ENCODE measurements at places on chromosomes 11 and 22.

DNA sequence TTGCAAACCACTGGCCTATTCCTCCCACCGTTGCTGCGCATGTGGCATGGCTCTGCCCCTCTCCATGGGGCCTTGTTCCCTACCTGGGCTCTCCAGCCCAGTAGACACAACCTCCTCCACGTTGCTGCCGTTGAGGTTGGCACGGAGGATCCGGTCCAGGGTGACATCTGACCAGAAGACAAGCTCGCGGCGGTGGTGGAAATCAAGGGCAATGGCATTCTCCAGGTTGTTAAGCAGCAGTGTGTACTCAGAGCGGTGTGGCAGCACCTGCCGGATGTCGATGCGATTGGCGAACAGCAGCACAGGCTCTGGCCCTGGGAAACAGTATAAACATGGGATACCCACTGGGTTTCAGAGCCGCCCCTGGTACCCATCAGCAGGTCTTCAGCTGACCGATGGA is 23.8 kb downstream of the LRP4 start:
- DNase-seq = no peak

DNA sequence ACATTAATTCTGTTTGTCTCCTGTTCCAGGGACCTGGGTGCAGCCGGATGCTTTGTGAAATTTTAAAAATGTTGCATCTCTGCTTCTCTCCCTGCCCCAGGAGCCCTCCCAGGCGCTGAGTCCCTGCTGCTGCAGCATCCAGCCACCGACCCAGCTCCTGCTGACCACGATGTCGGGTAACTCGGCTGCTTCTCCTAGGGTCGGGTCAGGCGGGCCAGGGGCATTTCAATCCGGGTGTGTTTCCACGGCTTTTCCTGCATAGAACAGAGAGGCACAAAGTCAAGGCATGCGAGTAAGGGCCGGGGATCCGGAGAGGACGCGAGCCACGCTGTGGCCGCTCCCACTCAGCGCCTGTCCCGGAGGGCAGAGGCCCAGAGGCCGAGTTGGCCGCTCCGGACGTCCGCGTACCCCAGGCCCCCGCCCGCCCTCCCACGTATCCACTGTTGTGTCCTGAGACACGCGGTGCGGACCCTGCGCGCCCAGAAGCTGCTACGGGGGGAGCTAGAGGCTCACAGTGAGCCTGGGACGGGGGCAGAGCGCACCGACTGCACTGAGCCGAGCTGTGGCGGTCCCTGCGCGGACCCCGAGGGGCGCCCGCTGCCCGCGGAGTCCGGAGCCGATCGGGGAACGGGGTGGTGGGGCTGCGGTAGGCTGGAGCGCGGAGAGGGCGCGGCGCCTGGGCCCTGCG is at the start of gene POU2AF3:
Gene POU2AF3 (plus strand): TSS at position 134 of the 688 bp plus-strand sequence. CDS start 36 bp downstream, at position 170.
- DNase-seq = no peak

DNA sequence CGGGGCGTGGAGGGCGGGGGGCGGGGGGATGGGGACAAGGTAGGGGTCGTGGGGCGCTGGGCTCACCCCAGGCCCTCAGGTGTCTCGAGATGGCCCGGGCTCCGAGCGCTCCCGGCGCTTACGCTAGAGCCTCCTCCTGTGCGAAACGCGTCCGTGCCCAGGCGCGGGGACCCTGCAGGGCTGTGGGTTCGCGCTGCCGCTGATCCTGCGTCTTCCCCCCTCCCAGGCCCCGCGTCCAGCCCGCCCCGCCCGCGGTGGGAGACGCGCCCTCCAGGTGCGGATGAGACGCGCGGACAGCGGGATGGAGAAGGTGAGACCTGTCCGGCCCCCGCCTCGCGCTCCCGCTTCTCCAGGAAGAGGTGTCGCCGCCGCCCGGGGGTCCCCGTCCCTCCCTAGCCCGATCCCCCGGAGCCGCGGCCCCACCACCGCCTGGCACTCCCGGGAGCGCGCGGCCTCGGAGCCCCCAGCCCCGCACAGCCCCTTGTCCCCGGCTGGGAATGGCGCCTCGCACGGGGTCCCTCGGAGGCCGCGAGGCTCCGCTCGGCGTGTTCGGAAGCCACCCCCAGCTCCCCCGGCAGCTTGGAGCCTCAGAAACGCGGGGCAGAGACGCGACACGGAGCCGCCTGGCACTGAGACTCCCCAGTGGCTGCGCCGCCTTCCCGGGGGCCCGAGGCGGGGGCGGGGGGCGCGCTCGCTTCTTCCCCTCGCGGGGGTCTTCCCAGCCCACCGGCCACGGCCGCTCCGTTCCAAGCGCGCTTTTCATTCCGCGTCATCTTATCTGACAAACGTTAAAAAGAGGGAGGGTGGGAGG is 27.6 kb upstream of the TOLLIP start:
- no peak for DNase-seq

GRCh38 chr11:830295-831117 is 2.2 kb upstream of the CD151 start:
- DNase-seq = no peak

DNA sequence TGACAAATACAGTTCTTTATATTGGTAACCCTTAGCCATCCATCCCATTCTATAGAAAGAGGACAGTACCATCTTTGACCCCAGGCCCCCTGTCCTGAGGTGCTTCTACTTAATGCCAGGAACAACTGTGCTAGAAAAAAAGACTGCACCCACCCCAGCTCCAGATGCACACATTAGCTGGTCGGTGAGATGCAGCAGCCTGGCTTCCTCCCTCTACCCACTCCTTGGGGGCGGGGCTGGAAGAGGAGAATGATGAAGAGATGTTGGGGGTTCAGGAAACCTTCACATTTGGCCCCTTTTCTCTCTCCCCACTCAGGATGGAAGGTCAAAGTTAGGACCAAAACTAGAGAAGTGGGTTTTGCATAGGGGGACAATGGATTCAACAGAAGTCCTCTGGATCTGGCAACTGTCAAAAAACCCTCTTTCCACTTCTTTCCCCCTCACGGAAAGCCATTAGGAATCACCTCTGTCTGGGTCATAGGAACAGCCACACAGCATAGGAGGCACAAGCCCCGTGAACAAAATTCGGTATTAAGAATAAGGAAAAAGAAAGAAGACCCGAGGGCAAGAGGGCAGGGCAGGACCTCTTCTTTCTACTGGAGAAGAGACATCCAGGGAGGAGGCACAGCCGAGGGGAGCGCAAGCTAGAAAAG is 755 bp downstream of the NRIP3 start:
- no peak for DNase-seq

- DNase-seq = no peak
Measured at GRCh38 chr11:131025020-131025419, 108.7 kb upstream of the SNX19 start.

GRCh38 chr11:15775015-15775541 is 581.3 kb downstream of the SOX6 start:
- no peak for DNase-seq

GRCh38 chr22:19868333-19868732 is 13.7 kb upstream of the GNB1L start:
- DNase-seq = no peak

DNA sequence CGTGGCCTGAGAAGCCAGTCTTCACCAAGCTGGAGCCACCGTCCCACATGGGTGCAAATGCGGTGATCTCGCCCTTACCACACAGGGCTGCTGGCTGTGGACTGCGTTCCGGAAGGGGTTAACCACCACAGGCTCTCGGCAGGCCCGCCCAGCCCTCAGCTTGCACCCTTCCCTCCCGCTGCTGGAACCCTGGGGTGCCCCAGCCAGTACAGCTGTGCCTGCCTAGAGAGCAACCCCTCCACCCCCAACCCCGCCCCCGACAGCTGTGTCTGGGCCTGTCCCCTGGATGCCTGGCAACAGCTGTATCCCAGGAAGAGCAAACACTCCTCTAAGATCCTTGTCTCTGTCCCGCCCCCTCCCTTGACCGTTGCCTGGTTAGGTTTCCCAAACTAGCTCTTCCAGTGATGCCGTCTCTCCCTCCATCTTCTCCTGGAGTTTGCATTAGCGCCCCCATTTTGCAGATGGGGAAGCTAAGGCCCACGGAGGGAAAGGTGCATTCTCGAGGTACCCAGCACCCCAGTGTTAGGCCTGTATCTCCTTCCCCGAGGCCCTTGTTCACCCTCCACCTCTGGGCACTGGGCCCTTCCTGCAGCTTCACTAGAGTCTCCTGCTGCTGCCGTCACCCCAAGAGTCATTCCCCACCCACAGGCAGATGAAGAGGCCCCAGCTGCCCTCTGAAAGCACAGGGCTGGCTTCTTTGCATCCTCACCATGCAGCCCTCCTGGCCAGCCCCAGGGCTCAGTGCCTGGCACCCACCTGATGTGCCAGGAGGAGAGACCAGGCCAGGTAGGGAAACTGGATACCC is 12.6 kb upstream of the COX8A start:
- no peak for DNase-seq

DNA sequence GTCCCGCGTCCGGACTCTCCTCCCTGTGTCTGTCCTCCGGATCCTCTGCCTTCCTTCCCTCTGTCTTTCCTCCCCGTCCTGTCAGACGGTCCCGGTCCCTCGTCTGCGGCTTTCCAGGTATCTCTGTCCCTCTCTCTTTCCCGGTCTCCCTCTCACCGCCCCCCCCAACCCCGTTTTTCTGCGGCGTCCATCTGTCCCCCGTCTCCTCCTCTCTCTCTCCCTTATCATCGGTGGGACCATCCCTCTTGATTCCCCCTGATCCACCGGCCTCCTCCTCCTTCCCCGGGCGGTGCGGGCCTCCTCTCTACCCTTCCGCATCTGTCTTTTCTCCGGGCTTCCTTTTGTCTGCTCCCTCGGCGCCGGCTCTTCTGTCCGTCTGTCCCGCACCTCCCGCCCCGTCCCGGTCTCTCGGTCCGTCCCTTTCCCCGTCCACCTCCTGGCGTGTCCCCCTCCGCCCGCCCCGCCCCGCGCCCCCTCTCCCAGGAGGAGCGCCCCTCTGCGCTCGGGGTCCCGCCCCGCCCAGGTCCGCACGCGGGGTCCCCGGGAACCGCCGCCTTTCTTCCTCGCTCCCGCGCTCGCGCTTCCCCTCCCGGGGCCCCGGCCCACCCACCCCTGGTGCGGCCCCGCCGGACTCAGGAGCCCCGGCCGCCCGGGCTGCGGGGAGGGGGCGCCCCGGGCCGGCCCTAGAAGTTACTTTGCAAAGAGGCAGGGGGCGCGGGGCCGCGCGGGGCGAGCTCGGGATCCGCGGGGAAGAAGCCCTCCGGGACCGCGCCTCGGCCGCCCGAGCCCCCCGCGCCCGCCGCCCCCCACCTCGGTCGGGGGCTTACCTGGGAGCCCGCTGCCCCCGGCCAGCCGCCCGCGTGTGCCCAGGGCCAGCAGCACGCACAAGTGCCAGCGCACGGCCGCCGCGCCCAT is 568 bp downstream of the SCUBE1 start:
- no peak for DNase-seq

GRCh38 chr22:19419464-19420178 is 11.9 kb downstream of the HIRA start:
- DNase-seq = no peak

DNA sequence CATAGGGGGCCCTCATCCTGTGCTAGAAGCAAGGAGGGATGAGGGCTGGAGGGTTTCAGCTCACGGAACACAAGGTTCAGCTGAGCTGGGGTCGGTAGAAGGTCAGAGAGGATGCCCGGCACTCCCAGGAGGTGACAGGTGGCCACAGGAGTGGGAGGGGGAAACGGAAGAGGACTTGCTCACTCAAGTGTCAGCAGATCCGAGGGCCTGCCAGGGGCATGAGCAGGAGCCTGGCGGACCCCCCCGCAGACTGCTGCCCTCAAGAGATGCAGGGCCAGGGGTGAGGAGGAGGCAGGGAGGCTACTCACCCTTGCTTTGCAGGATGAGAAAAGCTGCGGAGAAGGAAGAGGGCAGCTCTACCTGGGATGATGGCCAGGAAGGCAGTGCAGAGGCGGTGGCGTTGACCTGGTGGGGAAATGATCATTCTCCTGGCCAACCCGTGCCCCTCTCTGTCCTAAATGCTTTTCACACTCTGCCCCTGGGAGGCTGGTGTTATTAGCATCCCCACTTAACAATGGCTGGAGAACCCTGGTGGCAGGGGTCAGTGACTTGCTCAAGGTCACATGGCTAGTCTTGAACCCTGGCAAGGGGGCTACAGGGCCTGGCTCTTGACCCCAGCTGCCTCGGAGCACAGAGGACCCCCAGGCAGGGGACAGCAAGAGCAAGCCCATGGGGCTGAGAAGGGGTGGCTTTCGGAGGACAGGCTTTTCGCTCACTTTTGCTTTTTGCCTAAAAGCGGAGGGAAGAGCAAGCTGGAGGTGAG is 30.1 kb upstream of the CSNK1E start:
- no peak for DNase-seq

GRCh38 chr11:83823461-83824025 is 537.4 kb upstream of the CCDC90B start:
- DNase-seq = no peak

GRCh38 chr11:118055966-118056365 is 20.9 kb upstream of the TMPRSS4 start:
- DNase-seq = no peak

DNA sequence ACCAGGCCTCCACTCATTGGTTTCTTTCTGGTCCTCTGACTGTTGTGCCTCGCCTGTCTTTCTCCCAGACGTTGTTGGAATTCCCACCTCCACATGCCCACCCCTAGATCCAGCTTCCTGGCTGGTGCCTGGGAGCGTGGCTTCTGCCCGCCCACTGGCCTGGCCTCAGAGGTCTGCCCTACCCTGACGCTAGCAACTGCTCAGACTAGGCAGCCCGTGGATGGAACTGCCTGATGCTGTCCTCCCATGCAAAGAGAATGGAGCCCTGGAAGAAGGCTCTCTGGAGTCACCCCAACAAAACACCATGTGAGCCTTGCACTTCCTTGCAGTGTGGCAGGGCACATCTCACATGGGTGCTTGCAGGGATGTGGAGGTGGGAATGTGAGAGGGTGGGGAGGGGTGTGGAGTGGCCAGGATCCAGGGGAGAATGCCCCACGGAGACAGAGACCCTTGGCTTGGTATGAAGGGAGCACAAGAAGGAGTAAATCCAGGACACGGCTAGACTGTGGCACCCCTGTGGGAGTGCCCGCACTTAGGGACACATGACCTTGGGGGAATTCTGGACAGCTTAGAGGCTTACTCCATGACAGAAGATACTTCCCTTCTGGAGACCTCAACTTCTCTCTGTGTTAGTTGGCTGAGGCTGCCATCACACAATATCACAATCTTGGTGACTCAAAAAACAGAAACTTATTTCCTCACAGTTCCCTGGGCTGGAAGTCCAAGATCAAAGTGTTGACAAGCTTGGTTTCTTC is 22.5 kb upstream of the ADA2 start:
- DNase-seq = no peak

- no peak for DNase-seq
Measured at GRCh38 chr11:32105871-32106560, 15.1 kb downstream of the RCN1 start.

GRCh38 chr22:17700778-17701177 is 62.2 kb downstream of the BCL2L13 start:
- no peak for DNase-seq

- no peak for DNase-seq
Measured at GRCh38 chr11:114587398-114587953, 8.1 kb downstream of the NXPE4 start.
